Effector memory CD8-positive, alpha-beta T cell (primary cell): ENCODE measurements at places on chromosomes 16 and 17.
A peak's percentile ranks its signal among the peaks of the same experiment; 100 is the strongest.

DNA sequence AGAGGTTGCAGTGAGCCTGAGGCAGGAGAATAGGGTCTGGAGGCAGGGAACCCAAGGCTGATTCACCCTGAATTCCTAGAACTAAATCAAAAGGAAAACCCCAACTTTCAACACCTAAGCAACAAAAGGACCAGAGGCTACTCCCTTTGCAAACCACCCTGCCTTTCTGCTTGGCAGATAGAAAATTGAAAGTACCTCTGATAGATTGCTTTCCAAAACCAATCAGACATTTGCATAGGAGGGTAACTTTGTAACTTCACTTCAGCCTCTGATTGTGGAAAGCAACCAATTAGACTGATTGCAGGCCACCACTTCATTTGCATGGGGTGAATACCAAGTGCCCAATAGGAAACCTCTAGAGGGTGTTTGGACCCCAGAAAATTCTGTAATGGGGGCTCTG lies 10.9 kb upstream of the TMEM98 start:
- no peak for DNase-seq

DNA sequence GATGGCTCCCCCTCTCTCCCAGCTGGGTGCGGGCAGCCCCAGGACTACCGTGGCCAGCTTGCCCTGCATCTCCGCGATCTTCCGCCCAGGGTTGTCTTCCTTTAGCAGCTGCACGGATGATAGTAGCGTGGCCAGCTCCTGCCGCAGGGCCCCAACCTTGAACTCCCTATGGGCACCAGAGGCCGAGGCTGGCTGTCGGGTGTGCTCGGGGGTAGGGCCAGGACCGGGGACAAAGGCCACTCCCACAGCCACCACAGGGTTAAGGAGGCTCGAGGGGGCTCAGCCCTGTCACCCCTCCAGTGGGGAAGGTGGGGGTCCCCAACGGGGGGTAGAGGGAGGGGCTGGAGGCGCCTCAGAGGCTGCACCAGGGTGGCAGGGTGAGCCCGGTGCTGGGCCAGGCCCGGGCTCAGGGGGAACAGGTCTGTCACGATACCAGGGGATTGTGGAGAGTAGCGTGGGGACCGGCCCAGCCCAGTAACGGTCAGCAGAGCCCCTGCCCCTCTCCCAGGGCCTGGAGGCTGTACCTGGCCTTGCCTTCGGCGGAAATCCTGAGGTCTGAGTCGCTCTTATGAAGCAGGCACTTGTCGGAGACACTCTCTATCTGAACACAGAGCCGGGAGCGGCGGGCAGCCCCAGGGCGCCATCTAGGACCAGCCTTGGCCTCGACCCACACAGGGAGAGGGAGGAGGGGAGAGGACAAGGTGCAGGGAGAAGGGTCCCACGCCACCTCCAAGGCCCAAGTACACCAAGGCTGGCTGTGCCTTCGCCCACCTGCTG lies 5.2 kb downstream of the PERCC1 start:
- no peak for DNase-seq

GRCh38 chr16:10172848-10173655 lies 9.2 kb downstream of the GRIN2A start:
- DNase-seq = no peak

DNA sequence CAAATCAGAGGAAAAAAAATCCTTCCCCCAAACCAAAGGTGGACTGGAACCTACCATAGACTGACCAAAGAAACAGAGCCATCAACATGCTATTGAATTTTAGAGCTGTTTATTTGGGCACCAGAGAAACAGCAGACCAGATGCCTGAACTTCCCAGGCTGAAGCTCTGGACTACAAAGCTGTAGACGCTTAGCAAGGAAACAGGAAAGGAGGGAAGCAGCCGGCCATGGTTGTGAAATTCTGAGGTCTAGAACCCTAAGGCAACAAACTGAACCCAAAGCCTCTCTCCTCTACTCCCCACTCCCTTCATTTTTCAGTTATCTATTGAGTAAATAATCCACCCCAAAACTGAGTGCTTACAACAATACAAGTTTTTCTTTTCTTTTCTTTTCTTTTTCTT lies 45.4 kb upstream of the MEIOC start:
- DNase-seq = no peak

GRCh38 chr17:17472333-17472920 lies 4.4 kb upstream of the MED9 start:
- DNase-seq = no peak

- DNase-seq = peak; percentile 23
Measured at GRCh38 chr17:8144401-8145231, 7.6 kb downstream of the PER1 start.

- no peak for DNase-seq
Measured at GRCh38 chr17:50608700-50609379, 25.8 kb upstream of the ABCC3 start.

GRCh38 chr16:62213763-62214162 lies 177.5 kb upstream of the CDH8 start:
- no peak for DNase-seq
